Stimulated activated CD4-positive, alpha-beta T cell treated with anti-CD3 and anti-CD28 coated beads, Interleukin-2, amount 100 ng/mL, for 48 hours (primary cell): ENCODE measurements at places on chromosomes 3 and 15.

DNA sequence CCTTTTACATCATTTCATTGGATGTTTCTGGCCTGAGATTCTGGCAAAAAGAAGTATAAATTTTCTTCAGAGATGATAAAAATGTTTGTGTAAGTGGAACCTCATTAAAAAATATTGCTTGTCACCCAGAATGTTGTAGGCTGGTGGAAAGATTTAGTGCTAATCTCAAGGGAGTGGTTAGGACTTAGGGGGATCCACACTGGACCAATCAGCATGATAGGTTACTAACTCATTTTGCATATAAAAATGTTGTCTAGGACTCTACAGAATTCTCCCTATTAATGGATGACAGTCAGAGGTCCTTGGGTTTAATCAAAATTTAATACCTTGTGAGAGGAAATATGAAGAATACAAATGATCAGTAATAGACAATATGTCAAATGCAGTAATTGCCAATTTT is 108.6 kb upstream of the TNIK start:
- no peak for DNase-seq

- DNase-seq, result no peak
Observed at GRCh38 chr3:9690451-9691450, 12.9 kb upstream of the CPNE9 start.

- DNase-seq, result no peak
Observed at GRCh38 chr3:152261329-152261728, 7.4 kb upstream of the MBNL1 start.

- DNase-seq, result no peak
Observed at GRCh38 chr15:96342406-96343112, 12.1 kb downstream of the NR2F2 start.

DNA sequence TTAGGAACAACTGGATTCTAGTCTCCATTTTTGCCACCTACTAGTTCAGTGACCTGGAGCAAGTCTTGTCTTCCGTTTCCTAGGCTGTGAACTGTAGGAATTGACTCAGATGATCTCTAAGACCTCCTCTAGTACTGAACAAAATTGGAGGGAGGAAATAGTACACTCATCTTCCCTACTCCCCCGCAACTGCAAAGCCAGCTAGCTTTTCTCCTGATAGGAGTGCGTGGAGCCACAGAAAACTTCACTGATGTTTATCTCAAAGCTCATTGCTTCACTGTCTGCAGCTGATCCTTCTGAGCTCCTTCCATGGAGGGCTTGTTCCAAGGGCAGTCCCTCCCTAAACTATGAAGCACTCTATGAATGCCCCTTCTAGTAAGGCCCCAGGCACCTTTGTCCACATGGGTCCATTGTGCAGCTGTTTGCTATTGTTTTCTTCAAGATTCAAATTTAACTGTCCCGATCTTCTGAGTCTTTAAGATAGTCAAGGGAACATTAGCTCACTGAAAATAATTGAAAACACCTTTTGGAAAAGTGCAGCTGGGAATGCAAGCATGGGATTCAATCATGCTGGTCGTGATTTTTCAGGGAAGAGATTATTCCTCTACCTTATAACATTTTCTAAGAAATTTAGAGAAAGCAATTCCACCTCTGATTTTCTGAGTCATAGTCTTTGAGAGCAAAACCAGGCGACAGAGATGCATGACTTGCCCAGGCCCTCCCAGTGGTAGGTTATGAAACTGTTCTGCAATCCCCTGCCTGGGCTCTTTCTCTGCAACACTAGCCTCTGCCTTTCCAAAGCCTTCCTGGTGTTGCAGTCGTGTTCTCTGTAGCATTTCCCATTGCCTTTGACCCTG is 24.3 kb downstream of the FILIP1L start:
- no peak for DNase-seq

DNA sequence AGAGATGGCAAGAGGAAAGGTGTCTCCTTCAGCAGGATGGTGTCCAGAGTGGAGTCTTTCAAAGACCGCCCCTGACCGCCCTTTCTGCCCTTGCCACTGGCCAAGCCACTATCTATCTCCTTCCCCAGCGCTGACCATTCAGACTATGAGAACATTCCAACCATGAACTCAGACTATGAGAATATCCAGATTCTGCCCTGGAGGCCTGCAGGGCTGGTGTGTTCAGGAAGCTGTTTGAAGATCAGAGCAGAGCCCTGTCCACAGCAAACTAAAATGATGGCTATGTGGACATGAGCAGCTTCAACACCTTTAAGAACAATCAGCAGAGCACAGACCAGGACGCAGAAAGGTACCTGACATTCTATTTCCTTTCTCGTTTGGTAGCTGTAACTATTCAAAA is 57.3 kb upstream of the WNT7A start:
- no peak for DNase-seq

DNA sequence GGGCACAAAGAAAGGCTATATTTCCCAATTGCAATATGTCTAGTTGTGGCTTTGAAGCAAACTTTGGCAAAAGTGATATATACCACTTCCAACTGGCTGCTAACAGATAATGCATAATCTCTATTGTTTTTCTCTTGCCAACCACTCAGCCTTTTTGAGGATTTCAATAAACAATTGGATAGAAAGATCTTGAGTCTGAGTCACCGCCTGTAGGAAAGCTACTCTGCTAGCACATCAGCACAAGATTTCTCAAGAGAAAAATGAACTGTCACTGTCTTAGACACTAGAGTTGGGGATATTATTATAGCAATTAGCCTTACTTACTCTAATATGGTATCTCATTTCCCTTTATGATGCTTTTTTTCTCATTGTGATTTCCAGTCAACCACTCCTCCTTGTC is 119.7 kb downstream of the SST start:
- DNase-seq, result no peak

DNA sequence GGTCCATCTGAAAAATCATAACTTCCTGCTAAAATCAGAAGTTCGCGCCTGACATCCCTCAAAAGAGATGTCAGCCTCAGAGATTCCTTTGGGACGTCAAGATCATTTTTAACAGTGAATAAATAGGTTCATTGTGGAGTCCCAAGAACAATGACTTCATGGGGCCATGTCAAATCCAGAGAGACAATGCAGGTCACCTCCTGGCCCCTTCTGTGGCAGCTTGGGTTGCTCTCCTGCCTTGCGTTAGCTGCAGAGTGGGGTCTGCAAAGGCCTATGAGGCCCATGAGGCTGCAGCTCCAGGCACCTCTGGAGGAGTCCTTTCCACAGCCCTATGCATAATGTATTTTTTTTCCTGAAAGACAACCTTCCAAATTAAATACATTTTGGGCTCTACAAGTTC is 282.3 kb downstream of the ADAMTS17 start:
- DNase-seq, result no peak

GRCh38 chr3:18422972-18423371 is 2.2 kb downstream of the SATB1 start:
- no peak for DNase-seq

- DNase-seq, result no peak
Observed at GRCh38 chr3:115110830-115111229, 36.3 kb downstream of the ZBTB20 start.

DNA sequence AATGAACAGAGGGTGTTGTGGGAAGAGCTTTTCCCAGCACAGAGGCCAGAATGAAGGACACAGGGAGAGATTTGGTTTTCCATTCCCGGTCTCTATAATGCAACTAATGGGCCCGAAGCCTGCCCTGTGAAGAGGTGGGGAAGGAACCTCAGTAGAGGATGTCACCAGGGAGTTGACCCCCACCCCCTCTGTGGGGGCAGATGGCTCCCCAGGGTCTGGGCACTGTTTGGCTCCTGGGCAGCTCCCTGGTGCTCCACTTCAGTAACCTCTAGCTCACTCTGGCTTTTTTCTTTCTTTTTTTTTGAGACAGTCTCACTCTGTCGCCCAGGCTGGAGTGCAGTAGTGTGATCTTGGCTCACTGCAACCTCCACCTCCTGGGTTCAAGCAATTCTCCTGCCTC is 109.1 kb upstream of the DLG1 start:
- DNase-seq, result no peak
